ENCODE measurements at places on chromosomes 2 and 18. TPM values are rescaled to one million over a fixed set of nuclear protein-coding genes. Genes with fewer than 3 reads are reported as not detected.
A peak's percentile ranks its signal among the peaks of the same experiment; 100 is the strongest.

- DNase-seq: peak; percentile 87
Measured at GRCh38 chr18:79393635-79394533, 1.8 kb upstream of the NFATC1 start.

DNA sequence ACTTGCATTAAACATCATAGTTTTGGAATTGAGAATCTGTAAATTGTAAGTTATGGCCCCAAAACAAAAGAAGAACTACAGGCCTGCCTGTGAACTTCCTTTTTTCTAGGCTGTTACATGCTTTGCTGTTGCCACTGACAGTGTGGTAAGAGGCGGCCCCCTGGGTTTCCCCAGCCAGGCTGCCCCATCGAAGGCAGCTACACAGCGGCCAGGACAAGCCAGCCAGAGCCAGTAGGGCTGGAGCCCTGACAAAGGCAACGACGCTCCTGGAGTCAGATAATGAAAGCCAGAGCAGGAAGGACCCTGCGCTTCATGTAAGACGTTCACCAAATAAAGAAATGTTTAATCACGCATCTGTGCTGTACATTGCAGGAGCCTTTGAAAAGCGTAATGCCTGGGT is 55.0 kb downstream of the ANKRD44 start:
- no peak for DNase-seq

DNA sequence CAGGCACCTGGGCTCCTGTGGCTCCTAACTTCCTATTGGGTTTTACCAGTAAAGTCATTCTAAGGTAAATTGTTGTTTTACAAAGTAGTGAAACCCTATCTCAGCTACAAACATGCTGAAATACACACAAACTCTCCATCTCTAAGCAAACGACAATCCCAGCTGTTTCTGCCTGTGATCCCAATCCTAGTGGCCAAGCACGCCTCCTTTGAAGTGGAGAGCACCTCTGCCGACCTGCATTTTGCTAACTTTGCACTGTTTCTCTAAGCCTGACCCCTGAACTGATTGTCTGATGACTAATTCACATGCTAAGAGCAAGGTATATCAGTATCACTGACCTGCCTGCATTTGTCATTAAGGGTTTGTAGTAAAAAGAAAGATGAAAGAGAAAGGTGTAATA is 124.3 kb downstream of the PAX3 start:
- no peak for DNase-seq

GRCh38 chr2:32925283-32925815 is 21.4 kb upstream of the LTBP1 start:
- DNase-seq: no peak

DNA sequence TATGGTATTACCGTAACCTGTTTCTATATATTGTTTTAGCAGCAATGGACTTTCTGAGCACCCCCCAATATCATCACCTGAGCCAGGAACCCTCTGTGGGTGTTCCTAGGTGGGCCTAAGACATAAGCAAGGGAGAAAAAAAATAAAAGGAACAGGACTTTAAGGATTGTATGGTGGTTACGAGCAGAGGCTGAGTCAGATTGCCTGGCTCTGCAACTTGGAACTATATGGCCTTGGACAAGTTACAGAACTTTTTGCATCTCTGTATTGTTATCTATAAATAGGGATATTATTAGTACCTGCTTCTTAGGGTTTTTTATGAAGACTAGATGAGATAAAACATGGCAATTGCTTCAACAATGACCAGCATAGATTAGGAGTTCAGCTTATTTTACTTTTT is 34.9 kb downstream of the MFSD6 start:
- DNase-seq: no peak

- DNase-seq: no peak
Measured at GRCh38 chr2:222733846-222734702, 62.6 kb downstream of the MOGAT1 start.

GRCh38 chr2:239407112-239407511 is 6.3 kb upstream of the HDAC4 start:
- DNase-seq: no peak

- peak; percentile 53 for DNase-seq
Measured at GRCh38 chr2:30208453-30208852, 22.9 kb upstream of the LBH start.

DNA sequence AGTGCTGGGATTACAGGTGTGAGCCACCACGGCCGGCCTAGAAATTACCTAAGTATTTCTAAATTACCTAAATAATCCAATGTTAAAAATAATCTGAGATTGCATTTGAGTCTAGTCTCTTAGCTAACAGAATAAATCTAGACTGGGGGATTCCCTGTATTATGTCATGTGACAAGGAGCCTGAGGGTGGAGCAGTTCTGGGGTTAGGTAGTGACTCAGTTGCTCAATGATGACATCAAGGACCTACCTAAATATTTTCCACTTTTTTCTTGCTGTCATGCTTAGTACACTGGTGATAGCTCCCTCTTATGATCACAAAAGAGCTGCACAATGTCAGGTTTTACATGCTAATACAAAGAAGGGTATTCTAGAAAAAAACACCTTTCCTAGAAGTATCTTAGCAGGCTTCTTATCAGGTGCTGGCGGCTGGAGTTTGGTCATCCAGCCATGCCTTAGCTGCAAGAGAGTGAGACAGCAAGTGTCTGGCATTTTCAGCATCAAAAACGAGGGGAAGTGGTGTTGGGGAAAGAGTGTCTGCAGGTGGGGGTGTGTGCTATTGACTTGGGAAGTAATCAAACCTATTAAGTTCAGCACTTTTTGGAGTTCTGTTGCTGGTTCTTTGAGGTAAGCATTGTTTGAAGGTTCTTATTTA is 17.5 kb upstream of the CEP192 start:
- no peak for DNase-seq

- no peak for DNase-seq
Measured at GRCh38 chr2:149438330-149438960, 108.1 kb downstream of the LYPD6 start.

GRCh38 chr2:1769703-1770422 is 25.5 kb upstream of the PXDN start:
- DNase-seq: peak; percentile 62

DNA sequence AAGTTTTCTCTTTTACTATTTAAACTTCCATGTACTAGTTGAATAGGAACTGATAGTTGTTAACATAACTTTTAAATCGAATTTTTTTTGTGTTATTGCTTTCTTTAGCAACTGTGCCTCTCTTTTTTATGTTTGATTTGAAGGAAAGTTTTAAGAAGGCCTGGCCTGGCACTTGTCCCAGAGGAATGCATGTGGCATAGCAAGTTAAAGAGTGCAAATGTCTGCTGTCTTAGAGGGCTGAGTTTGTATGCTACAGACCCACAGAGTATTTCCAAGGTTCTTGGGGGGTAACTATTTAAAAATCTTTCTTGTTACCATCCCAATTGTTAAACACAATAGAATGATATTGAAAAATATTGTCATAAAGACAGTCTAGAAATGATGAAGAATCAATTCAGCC is 47.0 kb downstream of the MTCL1 start:
- DNase-seq: no peak

DNA sequence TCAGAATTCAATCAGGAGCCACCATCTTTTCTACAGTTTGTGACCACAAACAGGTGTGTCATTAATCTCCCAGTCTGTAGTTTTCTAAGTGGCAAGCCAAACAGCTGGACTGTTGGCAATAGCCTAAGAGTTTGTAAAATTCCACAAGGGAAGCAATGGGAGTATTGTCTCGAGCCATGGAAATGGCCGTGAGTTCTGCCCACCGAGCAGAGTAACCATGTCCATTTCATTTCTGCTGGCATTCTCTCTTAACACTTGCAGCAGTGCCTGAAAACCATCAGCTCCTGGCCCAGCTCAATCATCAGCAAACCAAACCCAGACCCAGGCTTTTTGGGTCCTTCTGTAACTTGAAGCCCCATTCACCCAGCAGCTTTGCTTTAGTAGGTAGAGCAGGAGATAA is 387.8 kb upstream of the CDH7 start:
- no peak for DNase-seq

DNA sequence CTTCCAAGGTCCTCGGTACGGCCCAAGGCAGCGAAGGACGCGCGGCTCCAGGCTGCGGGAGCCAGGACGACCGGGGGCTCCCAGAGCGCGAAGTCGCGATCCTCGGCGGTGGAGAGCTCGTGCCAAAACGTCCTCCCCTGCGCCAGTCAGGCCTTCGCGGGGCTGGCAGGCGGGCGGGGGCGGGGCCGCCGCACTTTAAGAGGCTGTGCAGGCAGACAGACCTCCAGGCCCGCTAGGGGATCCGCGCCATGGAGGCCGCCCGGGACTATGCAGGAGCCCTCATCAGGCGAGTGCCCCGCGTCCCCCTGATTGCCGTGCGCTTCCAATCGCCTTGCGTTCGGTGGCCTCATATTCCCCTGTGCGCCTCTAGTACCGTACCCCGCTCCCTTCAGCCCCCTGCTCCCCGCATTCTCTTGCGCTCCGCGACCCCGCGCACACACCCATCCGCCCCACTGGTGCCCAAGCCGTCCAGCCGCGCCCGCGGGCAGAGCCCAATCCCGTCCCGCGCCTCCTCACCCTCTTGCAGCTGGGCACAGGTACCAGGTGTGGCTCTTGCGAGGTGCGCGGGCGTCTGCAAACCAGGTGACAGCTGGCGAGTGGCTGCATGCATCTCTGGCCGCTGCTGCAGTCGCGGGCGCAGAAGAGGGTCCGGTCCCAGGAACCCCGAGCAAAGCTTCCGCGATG is at the start of gene CIDEA:
Gene CIDEA, plus strand, starts transcription at position 226 of the 684 bp plus-strand sequence. Its CDS starts 23 bp downstream, at position 249.
- DNase-seq: no peak

DNA sequence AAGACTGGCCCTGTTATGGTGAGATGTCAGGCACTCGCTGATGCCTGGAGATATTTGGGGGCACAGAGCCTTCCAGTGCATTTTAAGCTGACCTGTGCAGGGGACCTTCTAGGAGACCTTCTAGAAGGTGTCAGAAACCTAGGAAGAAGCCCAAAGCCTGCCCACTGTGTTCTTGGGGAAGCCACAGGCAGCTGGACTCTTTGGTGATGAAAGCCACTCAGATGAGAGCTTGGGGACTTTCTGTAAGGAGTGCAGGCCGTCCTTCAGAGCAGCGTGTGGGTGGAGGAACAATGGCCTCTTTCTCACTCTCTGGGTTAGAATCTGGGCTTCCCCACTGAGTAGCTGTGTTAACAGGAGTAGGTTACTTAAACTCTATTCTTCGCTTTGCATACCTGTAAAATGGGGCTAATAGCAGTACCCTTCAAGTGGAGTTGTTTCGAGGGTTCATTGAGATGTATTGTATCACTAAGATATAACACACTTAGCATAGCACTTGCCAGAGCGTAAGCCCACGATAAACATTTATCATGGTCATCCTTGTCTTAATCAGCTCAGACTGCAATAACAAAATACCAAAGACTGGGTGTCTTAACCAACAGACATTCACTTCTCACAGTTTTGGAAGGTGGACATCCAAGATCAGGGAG is 322.3 kb upstream of the EPAS1 start:
- DNase-seq: no peak

The DPP10 gene
- total RNA-seq: 0.64 TPM

The GKN2 gene
- not detected for total RNA-seq

The ROCK1 gene
- 14.9 TPM for total RNA-seq

The CPO gene
- 0.39 TPM for total RNA-seq

The TMEM185B gene
- 39.3 TPM for total RNA-seq
